ENCODE measurements at places on chromosomes 12 and 14. TPM values are rescaled to one million over a fixed set of nuclear protein-coding genes. Genes with fewer than 3 reads are reported as not detected.

The CBLN3 gene
- total RNA-seq: 8.6 TPM

The FOXA1 gene
- total RNA-seq: not detected

The TSPAN9 gene
- 0.72 TPM for total RNA-seq

The FBXL14 gene
- 11.4 TPM for total RNA-seq

The STON2 gene
- 0.14 TPM for total RNA-seq

The MDGA2 gene
- total RNA-seq: not detected

The PRB4 gene
- total RNA-seq: not detected

The SERPINA6 gene
- not detected for total RNA-seq

Measured in activated naive CD4-positive, alpha-beta T cell treated with anti-CD3 and anti-CD28 coated beads for 36 hours (primary cell).